T-cell (primary cell): ENCODE measurements at places on chromosomes 1 and 21. TPM values are rescaled to one million over a fixed set of nuclear protein-coding genes. Genes with fewer than 3 reads are reported as not detected.
A peak's percentile ranks its signal among the peaks of the same experiment; 100 is the strongest.

GRCh38 chr1:116487031-116487430, 83.8 kb downstream of the CD58 start:
- H3K36me3 ChIP-seq = no peaks in the 10 kb centered on the region
- no peak overlapping the region for H3K4me3 ChIP-seq
- no peak for DNase-seq
- H3K27ac ChIP-seq = no peak overlapping the region
- no peaks in the 10 kb centered on the region for H3K27me3 ChIP-seq
- peaks cover 4% of the 10 kb centered on the region for H3K4me1 ChIP-seq

- H3K4me1 ChIP-seq = no peaks in the 10 kb centered on the region
- no peak overlapping the region for H3K4me3 ChIP-seq
- no peaks in the 10 kb centered on the region for H3K36me3 ChIP-seq
- H3K27me3 ChIP-seq = no peaks in the 10 kb centered on the region
- H3K27ac ChIP-seq = no peak overlapping the region
These were observed 200.1 kb upstream of the CAMK1G start for GRCh38 chr1:209383422-209383821.

GRCh38 chr1:181135437-181135731, 46.9 kb downstream of the IER5 start:
- no peaks in the 10 kb centered on the region for H3K36me3 ChIP-seq
- H3K27me3 ChIP-seq = peaks cover 4% of the 10 kb centered on the region
- DNase-seq = no peak
- H3K4me3 ChIP-seq = no peak overlapping the region
- H3K4me1 ChIP-seq = peaks cover 2% of the 10 kb centered on the region

DNA sequence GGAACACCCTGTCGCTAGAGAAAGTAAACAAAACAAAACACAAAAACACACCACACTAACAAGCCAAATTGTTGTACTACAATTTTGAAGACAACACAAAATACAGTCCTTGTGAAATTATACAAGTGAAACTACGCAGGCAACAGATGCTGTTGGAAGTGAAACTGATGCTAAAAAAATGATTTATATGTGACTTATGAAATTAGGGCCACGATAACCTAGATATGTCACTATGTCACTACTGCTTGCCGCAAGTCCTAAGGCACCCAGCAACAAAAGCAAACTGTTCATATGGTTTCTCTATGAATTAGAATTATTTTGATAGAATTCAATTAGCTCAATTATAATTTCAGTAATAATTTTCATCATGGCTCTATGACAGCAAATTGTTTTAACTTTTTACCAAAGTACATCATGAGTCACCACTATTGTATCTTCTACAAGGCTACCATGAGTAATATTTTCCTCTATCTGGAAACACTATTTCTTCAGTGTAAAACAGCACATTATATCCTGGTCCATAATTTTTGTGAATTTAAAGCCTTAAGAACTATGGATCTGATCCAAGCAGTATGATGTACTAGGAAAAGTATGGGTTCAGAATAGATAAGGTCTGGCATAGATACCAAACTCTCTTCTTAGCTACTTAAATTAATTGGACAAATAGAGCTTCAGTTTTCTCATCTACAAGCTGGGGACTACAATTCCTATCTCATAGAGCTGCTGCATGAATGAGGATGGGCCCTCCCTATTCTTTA, 216.3 kb downstream of the COL11A1 start:
- no peaks in the 10 kb centered on the region for H3K36me3 ChIP-seq
- no peak overlapping the region for H3K4me3 ChIP-seq
- no peak for DNase-seq
- no peak overlapping the region for H3K27ac ChIP-seq
- no peaks in the 10 kb centered on the region for H3K4me1 ChIP-seq

- no peaks in the 10 kb centered on the region for H3K36me3 ChIP-seq
- no peak for DNase-seq
- peaks cover 14% of the 10 kb centered on the region for H3K27me3 ChIP-seq
- H3K27ac ChIP-seq = no peak overlapping the region
These were observed 3.0 kb downstream of the PCP4L1 start for GRCh38 chr1:161261261-161262235.

DNA sequence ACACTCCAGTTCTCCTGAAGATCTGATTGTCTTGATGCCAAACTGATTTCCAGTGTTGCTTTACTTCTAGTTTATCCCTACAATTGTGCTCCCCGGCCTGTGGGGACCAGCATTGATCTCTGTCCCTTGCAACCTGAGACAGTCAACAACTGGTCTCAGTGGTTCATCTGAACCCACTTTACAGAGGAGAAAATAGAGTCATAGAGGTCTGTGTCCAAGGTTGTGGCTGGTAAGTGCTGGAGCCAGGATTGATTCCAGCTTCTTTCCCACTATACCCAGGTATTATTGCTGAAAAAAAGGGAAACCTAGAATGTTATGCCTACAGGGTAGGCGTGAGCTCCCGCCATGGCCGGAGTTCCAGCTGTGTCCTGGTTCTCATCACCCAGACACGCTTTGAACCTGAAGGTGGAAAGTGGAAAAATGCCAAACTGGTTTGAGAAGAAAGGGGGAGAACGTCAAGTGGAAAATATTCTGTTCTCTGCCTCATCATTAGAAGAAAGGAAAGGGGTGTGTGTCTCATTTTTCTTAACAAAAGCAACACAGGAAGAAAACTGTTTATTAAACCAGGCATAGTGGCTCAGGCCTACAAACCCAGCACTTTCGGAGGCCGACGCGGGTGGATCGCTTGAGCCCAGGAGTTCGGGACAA, 60.7 kb upstream of the ITPKB start:
- H3K4me3 ChIP-seq = no peak overlapping the region
- no peaks in the 10 kb centered on the region for H3K27me3 ChIP-seq
- DNase-seq = no peak
- peaks cover 22% of the 10 kb centered on the region for H3K4me1 ChIP-seq

DNA sequence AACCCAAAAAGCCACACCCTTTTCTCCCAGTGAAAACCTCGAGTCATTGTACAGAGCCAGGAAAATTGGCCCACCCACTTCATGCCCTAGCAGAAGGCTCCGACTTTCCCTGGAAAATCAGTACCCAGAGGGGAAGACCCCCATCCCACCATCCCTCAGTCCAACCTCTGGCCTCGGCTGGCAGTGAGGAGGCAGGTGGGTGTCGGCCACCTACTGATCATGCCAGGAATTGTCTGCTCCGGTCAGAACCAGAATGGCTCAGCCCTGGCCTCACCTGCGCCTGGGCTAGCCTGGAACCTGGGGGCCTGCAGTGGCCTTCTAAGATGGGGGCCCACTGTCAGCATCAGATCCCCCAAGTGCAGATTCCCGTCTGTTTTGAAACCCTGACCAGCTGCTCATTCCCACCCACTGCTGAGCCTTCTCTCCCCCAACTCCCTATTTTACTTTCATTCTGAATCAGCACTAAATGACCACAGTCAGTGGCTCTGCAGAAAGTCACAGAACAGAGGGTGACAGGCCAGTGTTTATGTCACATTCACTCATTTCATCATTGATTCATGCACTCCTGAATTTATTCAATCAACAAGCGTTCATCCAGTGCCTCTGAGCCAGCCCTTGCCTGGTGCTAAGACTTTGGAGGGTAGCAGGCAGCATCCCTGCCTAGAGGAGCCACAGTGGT, 3.0 kb upstream of the S100A9 start:
- H3K36me3 ChIP-seq = no peaks in the 10 kb centered on the region
- no peak overlapping the region for H3K27ac ChIP-seq
- no peak for DNase-seq
- H3K4me1 ChIP-seq = peaks cover 19% of the 10 kb centered on the region
- H3K27me3 ChIP-seq = no peaks in the 10 kb centered on the region

DNA sequence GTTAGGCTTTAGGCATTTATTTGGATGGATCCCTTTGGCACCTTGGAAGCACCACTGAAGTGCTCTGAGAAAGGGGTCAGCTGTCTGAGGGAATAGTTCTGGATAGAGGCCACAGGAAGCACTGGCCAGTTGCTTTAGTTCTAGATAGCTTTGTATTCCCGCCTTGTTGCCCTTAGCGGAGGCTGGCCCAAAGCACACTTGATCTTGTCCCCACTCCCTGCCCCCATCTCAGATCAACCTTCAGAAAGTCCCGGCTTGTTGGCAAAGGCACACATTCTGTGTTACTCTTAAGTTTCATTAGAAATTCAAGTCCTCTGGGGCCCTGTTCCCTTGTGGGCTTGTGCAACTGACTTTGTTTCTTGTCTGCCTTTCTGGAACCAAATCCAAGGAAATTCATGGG, 15.2 kb upstream of the NBL1 start:
- H3K4me1 ChIP-seq = no peaks in the 10 kb centered on the region
- H3K36me3 ChIP-seq = peaks cover 47% of the 10 kb centered on the region
- no peak for DNase-seq
- no peak overlapping the region for H3K27ac ChIP-seq
- no peaks in the 10 kb centered on the region for H3K27me3 ChIP-seq

DNA sequence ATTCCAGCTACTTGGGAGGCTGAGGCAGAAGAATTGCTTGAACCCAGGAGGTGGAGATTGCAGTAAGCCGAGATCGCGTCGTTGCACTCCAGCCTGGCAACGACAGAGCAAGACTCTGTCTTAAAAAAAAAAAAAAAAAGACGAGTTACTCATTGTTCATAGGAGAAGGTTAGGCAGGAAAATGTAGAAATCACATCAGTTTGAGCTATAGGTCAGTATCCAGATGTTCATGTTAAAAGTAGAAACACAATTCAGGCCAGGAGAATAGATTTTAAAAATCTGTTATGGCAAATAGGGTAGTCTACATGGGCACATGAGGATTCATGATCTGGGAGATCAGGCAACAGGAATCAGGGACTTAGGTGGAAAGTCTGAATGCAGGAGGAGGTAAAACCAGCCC, 57.7 kb downstream of the SELENOF start:
- H3K4me3 ChIP-seq = no peak overlapping the region
- DNase-seq = no peak
- H3K4me1 ChIP-seq = no peaks in the 10 kb centered on the region
- no peaks in the 10 kb centered on the region for H3K27me3 ChIP-seq
- H3K27ac ChIP-seq = no peak overlapping the region
- no peaks in the 10 kb centered on the region for H3K36me3 ChIP-seq

GRCh38 chr1:45846931-45847330, 43.5 kb downstream of the MAST2 start:
- DNase-seq = no peak
- no peaks in the 10 kb centered on the region for H3K36me3 ChIP-seq
- H3K27ac ChIP-seq = no peak overlapping the region

DNA sequence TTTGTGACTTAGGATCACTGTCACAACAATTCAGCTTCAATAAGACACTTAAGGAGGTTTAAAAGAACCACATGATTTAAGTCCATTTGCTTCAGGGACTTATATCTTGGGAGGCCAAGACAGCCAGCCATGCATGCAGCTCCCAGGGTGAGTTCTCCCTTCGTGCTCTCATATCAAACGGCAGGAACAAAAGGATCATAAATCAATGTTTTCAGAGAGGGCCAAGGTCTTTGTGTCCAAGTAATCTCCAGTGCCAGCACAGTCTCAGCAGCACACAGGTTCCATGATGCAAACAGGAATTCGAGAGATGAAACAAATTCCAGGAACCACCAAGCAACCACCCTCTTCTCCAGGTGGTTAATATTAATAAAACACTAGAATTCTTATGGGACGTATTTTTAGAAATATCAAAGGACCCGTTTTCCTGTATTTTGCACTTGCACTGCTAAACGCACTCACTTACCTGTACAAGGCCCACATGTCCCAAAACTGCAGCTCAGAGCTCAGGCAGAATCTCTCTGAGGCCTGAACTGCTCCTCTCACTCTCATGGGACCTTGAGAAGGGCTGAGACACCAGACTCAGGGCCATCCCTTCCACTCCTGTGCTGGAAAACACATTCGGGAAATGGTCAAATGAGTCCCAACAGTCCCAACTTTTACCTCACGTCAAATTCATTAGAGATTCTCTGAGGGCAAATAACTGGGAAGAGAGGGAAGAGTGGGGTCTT, 100.0 kb upstream of the RAB4A start:
- H3K36me3 ChIP-seq = no peaks in the 10 kb centered on the region
- H3K4me1 ChIP-seq = no peaks in the 10 kb centered on the region
- DNase-seq = no peak
- no peak overlapping the region for H3K27ac ChIP-seq
- no peak overlapping the region for H3K4me3 ChIP-seq
- peaks cover 4% of the 10 kb centered on the region for H3K27me3 ChIP-seq

DNA sequence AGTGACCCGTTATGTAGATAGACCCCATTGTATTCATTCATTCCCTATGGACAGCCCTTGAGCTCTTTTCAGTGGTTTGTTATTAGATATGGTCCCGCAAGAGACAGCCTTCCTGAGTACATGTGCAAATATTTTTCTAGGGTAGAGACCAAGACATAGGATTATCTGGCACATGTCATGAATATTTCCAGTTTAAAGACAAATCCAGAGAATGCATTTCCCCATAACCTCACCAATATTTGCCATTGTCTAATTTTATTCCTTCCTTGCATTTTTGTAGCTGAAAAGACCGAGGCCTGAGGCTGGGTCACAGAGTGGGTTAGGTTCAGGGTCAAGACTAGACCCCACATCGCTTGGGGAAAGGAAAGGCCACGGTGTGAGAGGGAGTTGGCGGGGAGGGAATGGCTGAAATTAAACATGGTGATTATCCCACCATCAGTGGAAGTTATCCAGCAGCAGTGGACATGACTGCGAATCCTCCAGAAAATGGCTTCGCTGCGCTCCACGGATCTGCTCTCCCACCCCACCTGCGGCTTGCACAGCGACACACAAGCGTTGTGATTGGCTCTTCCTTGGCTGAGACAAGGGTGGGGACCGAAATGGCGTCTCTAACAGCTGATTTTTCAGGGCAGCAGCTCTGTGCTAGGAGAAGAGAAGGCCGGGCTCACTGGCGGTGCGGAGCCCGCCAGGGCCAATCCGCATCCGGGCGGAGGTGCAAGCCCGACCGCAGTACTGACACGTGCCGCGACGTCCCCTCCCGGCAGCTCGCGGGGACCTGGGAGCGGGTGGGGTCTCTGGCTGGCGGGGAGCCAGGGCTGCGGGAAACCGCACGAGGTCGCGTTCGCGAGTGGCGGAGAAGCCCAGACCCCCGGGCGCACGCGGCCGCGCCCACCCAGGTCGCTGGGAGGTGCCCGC, 16.1 kb upstream of the STMN1 start:
- peak overlapping the region; percentile 56 for H3K4me3 ChIP-seq
- DNase-seq = peak; percentile 28

DNA sequence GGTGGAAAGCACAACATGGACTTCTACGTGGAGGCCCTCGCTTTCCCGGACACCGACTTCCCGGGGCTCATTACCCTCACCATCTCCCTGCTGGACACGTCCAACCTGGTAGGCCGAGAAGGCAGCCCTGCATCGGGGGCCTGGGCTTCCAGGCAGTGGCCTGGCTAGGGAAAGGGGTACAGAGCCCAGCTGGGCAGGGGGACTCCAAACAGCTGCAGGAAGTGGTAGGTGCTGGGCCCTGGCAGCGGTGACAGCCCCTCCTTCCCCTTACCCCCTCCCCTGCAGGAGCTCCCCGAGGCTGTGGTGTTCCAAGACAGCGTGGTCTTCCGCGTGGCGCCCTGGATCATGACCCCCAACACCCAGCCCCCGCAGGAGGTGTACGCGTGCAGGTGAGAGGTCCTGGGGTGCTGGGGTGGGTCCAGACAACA, 30.0 kb upstream of the PADI6 start:
- no peak overlapping the region for H3K27ac ChIP-seq
- no peaks in the 10 kb centered on the region for H3K36me3 ChIP-seq
- H3K27me3 ChIP-seq = peaks cover 27% of the 10 kb centered on the region
- no peaks in the 10 kb centered on the region for H3K4me1 ChIP-seq

GRCh38 chr1:38133756-38134155, 87.2 kb upstream of the POU3F1 start:
- H3K27ac ChIP-seq = no peak overlapping the region
- H3K4me1 ChIP-seq = no peaks in the 10 kb centered on the region
- H3K36me3 ChIP-seq = no peaks in the 10 kb centered on the region
- H3K4me3 ChIP-seq = no peak overlapping the region
- H3K27me3 ChIP-seq = peaks cover 6% of the 10 kb centered on the region

The SLC1A7 gene
- 0.26 TPM for total RNA-seq

The GPR25 gene
- total RNA-seq = 5.5 TPM

The AKT3 gene
- total RNA-seq = 112 TPM

The CAPN9 gene
- total RNA-seq = not detected

The IL12RB2 gene
- total RNA-seq = 2.4 TPM

The SLC45A1 gene
- 1.2 TPM for total RNA-seq

The PM20D1 gene
- 0.93 TPM for total RNA-seq
